ENCODE measurements at places on chromosomes 2 and 18.
A peak's percentile ranks its signal among the peaks of the same experiment; 100 is the strongest.

DNA sequence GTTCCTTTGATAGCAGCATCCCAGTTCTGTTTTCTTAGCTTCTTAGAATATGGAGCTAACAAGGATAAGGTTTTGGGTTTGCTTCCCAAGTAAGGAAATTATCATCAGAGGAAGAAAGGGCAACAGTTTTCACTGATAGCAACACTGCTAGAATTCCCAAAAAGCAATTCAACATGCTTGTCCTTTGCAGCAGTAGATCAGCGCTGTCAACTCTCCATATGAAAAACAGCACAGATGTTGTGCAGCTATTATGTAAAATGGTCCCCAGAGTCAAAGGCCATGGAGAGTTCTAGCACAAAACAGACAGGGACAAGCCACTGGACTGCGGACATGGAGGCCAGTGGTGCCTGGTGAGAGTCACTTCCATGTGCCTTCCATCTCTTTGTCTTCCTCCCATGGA, 135.9 kb upstream of the RNF152 start:
- DNase-seq, result no peak

- DNase-seq, result no peak
Measured at GRCh38 chr2:99754210-99754609, 264.4 kb upstream of the REV1 start.

DNA sequence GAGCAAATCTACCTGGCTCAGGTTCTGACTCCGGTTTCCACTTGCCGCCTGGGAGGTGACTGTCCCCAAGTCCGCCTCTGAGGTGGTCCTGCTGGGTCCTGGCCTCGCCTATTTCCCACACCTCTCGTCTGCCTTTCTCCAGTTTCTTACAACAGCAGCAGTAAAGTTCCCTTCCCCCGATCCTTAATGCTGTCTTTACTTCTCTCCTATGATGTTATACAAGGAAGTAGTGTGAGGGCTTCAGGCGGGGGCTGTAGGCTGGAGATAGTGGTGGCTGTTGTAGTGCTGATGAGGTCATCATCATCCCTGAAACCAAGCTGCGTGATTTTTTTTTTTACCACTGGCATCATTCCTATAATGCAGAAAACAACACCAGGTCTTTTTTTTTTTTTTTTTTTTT, 18.9 kb downstream of the TGIF1 start:
- no peak for DNase-seq

GRCh38 chr18:53790786-53791185, 433.7 kb downstream of the MBD2 start:
- DNase-seq, result no peak

DNA sequence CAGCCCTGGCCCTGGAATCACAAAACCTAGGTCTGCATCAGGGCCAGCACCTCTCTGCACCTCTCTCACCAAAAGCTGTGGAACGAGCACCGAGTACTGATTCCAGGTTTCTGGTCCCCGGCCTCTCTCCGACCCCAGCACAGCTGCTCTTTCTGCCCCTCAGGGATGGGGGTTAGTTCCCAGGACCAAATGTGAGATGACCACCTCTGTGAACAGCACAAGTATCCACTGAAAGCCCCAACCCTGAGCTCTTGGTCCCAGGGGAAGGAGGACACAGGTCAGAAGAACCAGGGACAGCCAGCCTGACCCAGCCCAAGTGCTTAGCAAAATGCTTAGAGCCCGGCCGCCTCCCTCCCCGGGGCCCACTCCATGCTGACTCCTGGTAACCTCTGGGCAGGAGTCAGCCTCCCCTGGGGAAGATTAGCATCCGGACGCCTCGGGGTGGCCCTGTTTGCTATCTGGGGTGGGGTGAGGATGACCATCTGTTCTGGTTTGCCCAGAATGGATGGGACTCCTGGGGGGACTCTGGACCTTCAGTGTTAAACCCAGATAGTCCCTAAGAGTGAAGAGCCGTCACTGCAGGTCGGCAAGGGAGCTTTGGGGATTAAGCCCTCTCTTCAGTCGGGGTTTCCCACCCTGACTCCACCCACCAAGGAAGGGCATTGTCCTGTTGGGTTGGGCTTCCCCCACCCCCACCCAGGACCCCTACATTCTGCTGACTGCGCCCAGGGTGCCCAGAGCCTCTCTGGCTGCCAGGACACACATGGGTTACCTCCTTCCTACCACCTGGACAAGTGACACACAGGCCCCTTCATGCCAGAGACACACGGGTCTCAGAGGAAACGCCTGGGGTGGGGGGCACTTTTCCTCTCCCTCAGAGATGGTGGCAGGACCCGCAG, 9.4 kb upstream of the GPR55 start:
- DNase-seq, result no peak

- DNase-seq, result no peak
Measured at GRCh38 chr18:9973470-9973869, 59.7 kb downstream of the VAPA start.

- no peak for DNase-seq
Measured at GRCh38 chr2:31168291-31168690, 30.1 kb upstream of the GALNT14 start.

GRCh38 chr18:7414459-7414858, 152.7 kb upstream of the PTPRM start:
- no peak for DNase-seq

GRCh38 chr2:37635504-37636380, 35.7 kb downstream of the CDC42EP3 start:
- peak; percentile 51 for DNase-seq

- DNase-seq, result no peak
Measured at GRCh38 chr2:192159736-192160135, 35.0 kb downstream of the TMEFF2 start.

- DNase-seq, result no peak
Measured at GRCh38 chr2:226898897-226899296, 63.0 kb downstream of the RHBDD1 start.

DNA sequence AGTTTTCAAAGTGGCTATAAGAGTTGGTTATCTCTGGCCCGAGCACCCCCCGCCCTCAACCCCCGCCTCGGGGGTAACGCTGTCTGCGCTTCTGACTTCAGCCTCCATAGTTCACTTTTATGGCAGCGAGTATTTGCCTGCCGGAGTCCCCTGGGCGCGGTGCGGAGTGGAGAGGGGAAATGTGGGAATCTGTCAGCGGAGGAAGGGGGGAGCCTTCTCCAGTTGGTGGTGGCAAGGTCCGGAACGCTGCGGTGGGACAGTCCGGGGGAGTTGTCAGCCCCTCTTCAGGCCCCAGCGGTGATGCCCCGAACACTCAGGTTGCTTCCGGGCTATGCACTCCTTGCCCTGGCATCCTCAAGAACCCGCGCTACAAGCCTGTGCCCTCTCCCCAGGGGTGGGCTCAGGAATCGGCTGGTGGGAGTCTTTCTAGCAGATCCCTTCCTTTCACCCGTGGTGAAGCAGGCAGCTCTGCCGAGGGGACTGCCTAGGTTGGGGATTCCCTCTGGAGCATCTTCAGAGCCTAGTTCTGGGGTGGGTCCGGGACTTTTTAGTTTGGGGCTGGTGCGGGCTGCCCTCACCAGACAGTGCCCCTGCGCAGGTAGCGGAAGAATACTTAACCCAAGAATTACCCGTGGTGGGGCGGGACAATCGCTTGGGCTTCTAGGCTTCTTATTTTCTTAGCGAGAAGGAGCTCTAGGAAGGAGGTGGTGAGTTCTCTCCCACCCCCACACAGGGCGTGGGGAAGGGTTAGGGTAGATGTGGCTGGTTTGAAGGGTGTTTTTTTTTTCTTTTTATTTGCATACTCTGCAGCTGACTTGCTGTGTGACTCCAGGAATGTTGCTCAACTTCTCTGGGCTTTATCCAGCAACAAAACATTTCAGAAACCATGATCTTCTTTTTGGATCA, 1.6 kb downstream of the ATOH8 start:
- DNase-seq, result no peak

DNA sequence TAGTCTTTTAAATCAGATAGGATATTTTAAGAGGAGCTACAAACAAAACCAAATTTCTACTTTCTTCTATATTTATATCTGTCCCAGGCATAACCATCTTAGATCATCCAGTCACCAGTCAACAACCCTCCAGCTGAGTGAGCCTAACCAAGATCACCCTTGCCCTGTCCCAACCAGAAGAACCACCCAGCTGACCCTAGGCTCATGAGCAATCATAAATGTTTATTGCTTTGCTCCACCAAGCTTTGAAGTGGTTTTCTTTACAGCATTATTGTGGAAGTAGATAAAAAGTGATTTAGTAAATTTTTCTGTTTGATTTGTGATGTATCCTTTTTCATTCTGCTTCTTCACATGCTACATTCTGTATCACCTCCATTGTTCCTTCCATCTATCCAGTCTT, 167.2 kb upstream of the PIEZO2 start:
- DNase-seq, result no peak

Data from activated CD4-positive, alpha-beta T cell treated with anti-CD3 and anti-CD28 coated beads, Interleukin-2, amount 50 U/mL, for 1 hour (primary cell).